ENCODE measurements at places on chromosomes 6 and 20.

DNA sequence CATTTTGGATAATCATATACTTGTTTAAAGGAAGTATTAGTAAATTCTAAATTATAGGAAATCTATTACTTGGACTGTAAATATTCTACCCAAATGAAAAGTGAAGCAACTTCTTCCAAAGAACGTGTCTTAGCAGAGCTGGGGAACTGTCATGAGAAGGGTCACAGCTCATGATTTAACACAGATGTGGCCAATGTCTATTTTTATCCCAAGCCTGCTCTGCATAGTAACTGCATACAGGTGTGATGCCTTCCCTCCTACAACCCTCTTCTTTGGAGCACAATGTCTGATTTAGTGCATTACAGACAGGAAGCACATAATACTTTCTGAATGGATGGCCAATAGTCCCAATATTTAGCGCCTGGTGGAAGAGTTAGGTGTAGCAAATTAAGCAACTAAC lies 138.7 kb upstream of the THEMIS start:
- DNase-seq: no peak

GRCh38 chr20:6502219-6502618 lies 265.3 kb upstream of the BMP2 start:
- no peak for DNase-seq

DNA sequence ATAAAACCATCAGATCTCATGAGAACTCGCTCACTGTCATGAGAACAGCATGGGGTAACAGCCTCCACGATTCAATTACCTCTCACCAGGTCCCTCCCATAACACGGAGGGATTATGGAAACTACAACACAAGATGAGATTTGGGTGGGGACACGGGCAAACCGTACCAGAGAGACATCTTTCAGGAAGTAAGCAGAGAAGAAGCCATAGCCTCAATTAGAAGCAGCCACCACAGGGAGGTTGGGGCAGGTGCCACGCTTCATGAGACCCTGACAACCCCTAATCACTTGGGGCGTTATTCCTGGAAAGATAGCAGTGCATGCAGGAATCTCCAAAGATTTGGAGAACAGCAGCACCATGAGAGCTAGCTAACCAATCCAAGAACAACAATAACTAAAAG lies 52.9 kb upstream of the SIRPG start:
- no peak for DNase-seq

DNA sequence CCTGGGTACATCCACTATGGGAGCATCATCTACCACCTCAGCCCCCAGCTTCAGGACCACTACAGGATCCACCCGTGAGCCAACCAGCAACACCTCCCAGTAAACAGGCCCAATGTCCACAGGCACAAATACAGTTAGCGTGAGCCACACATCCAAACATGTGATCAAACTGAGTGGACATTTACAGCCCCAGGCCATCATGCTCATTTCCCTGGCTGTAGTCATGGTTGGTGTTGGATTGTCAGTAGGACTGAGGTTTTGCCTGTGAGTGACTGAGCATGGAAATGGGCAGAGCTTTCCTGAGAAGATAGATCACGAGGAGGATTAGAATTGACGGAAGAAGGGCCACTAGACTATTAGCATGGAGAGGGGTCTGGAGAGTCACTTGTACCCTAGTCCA lies 10.7 kb upstream of the MUC21 start:
- DNase-seq: no peak

DNA sequence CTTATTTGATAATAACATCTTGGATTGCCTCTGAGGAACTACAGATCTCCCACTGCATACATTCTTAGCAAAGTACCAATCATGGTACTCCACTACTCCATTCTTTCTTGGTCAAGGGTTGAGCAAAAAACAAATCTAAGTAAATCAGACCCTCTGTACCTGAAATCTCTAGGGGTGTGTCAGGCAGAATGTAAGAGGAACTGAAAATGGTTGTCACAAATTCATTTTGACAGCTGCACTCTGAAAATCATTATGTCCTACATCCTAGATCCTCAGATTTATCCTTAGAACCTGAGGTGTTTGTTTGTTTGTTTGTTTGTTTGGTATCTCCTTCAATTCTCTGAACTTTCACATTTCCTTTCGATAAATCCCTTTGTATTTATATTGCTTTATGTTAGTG lies 433.2 kb upstream of the BTBD3 start:
- DNase-seq: no peak

DNA sequence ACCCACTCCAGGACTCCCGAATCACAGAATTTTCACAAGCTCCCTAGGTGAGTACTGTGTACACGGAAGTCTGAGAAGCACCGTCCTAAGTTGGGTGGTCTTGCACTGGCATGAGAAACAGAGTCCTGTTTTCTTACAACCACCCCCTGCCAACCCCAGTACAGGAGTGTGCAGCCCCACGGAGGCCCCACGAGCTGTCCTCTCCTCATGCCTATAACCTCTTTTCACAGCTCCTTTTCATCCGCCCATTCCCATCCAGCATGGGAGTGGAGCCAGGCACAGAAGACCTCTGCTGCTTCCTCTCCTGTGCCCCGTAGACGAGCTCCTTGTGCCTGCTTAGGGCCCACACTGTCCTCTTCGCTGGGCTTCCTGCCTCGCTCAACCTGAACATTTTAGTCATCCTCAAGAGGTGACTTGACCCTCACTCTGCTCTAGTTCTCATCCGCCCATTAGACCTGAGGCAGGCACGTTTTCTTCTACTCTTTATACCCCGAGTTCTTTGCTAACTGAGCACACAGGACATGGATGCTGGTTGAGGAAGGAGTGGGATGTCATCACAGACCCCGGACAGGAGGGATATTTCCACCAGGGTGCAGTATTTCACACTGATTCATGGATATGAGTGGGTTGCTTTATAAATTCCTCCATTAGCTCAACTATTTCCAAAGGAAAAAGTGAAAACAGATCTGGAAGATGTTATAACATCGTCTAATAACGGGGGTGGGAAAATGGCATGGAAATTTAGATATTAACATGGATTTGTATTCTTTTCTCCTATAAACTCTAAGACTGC lies 160.5 kb downstream of the TTLL2 start:
- DNase-seq: no peak

DNA sequence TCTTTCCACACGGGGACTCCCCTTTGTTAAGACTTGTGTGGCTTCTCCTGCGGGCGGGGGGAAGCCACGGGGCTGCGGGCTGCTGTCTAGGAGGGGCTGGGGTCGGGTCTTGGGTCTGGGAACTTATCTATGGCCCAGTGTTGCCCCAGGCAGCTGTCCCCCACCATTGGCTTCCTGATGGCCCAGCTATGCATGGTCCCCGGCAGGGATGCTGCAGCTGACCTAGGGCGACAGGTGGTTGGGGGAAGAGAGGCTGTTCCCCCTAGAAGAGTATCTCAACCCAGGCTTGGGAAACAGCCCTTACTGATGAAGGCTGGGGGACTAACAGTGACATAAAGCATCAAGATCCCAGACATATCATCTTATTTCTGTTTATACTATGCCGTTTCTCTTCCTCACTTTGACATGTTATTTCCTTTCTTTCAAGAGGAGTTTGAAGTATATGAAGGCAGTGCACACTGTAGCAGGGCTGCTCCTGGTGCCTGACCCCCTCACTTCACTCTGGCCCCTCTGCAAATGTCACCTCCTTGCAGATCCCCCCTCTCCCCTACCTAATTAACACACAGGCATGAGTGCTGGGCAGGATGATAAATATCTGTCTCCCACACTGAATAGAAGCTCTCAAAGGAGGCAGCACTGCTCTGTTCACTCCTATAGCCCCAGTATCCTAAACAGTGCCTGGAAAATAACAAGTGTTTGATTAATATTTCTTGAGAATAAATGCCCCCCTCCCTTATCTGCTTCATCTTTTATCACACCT lies 87.0 kb downstream of the HIVEP2 start:
- no peak for DNase-seq

DNA sequence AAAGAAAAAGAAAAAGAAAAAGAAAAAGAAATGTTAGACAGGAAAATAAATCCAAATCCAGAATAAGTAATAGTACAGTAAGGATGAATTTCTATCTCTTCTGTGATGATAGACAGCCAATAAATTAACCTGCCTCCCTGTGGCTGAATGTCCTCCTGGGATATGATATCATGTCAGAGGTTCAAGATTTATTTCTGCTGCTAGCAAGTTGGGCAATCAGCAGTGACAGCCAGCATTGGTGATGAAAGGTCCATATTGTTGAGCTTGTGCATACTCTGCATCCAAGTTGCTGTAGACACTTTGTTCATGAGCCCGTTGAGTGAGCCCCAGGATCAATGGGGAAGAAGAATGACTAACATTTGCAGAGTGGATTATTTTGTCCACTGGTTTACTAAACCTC lies 44.9 kb upstream of the CEP85L start:
- DNase-seq: no peak

DNA sequence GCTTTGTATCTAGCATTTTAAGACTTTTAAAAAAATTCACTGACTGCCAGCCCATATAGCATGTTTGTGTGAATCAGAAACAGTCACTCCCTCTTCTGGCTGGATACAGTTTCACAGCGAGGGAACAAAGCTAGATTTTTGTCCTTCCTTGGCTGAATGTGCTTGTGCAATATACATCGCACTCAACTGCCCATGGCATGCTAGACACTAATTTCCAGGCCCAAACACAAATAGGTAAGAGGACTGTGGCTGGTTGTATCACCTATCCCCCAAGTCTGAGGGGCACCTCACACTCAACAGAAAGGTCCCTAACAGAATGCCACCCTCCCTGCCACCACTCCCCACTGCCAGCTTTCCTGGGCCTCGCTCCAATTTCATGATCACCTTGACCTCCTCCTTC lies 16.2 kb upstream of the BLCAP start:
- no peak for DNase-seq

GRCh38 chr6:133062077-133062476 lies 179.1 kb upstream of the EYA4 start:
- DNase-seq: no peak

DNA sequence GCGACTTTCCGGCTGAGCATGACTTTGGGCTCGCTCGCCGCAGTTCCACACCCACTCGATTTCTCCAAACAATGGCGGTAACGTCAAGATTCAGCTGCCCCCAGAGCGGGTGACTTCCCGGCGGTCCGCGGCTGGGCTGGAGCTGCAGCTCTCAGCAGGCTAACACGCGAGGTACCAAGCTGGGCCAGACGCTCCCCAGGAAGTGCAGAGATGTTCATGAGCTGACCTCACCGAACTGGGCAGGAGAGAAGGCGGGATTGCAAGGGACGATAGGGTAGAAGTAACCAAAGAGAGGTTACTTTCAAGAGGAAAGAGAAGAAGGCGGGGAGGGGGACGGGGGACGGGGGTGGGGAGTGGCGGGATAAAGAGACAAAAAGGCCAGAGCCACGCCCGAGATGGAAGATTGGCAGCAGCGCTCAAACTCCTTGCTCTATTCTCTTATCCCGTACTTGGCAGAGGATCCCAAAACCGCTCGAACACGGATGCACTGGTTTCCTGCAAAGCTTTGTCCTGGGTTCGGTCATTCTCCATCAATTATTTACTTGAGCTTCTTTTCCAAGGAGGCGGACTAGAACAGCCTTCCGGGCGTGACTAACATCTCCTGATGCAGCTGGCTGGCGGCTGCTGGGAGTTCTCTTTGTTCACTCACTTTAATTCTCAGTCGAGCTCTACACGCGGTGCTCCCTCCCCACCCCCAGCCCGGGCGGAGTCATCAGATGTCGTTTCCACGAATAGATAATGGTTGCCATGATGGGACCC lies at the start of gene MTCL3:
MTCL3 (minus strand) TSS at position 626 of the 759 bp plus-strand sequence.
- DNase-seq: no peak

DNA sequence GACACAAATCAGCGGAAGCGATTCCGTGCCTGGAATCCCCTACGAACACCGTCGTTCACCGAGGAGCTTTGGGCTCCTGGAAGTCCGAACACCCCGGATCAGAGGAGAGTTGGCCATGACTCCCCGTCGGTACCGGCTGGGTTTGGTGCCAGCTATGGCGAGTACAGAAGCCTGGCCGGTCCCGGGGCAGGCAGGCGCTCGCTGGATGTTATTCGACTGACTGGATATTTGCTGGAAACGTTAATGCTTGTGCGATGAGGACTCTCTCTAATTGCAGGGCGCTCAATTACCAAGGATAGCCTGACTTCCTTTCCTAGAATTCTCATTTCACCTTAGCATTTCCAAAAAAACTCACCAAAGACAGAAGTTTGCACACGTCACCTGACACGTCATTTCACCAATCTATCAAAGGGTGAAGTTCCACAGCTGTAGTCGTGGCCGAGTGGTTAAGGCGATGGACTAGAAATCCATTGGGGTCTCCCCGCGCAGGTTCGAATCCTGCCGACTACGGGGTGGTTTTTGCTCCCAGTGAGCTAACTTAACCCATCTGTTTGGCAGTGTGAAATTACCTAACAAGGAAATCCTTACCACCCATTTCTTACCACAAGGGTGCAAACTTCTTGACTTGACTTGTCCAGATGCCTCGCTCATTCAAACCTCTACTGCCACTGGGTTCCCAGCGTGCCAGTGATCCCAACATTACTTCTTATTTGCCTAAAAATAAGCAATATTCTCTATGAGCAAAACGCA lies 22.7 kb upstream of the ZNF184 start:
- no peak for DNase-seq

DNA sequence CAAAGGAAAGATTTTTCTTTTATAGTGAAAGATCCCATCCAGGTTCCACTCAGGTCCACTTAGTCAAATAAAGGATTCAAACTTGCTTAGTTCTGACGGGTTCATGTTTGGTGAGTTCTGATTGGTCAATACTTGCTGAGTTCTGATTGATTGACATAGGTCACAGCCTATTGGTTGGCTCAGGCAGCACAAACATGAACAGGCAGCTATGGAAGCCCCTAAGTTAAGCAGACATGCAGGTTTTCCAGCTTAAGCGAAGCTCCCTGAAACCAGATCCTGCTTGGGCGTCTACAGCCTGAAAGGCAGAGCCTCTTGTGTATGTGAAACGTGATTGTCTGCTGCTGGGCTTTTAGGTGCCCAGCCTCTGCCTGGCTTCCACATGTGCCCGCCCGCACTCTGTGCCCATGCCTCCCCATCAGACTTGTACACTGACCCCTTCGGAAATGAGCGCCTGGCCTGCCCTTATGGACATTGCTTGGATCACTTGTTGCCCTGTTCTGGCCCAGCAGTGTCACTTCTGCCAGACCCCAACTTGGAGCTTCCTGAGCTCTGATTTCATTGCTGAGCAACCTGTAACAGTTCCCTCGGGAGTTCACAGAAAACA lies 45.4 kb upstream of the ECI2 start:
- no peak for DNase-seq

DNA sequence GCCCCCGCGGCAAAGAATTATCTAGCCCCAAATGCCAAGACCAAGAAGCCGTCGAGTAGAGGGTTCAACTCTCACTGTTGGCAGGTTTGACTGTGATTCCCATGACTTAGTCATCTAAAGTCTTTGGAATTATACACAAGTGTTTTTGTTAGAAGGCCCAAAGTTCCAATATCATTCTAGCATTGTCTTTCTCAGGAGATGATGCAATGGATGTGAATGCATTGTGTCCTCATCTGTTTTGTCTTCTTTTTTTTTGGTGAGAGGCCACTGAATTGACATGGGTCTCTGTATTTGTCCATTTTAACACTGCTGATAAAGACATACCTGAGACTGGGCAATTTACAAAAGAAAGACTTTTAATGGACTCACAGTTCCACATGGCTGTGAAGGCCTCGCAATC lies 290.5 kb upstream of the ZFP64 start:
- no peak for DNase-seq

- DNase-seq: no peak
Measured at GRCh38 chr6:8900056-8900455, 464.7 kb upstream of the SLC35B3 start.
